GM10248 (cell line): ENCODE measurements at places on chromosomes 5 and 9.

DNA sequence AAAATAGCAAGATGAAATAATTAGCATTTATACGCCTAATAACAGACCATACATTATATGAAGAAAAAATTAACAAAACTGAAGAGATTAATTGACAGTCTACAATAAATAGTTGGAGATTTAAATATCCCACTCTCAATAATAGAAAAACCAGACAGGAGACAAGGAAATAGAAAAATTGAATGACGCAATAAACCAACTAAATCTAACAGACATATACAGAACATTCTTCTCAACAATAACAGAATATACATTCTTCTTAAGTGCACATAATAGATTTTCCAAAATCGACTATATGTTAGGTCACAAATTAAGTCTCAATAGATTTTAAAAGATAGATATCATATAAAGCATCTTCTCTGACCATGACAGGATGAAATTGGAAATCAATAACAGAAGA is 25.6 kb upstream of the RNF180 start:
- no peak for DNase-seq

- no peak for DNase-seq
Measured at GRCh38 chr5:127313379-127313778, 22.8 kb downstream of the MEGF10 start.

- DNase-seq: no peak
Measured at GRCh38 chr5:51099173-51099853, 283.9 kb upstream of the ISL1 start.

DNA sequence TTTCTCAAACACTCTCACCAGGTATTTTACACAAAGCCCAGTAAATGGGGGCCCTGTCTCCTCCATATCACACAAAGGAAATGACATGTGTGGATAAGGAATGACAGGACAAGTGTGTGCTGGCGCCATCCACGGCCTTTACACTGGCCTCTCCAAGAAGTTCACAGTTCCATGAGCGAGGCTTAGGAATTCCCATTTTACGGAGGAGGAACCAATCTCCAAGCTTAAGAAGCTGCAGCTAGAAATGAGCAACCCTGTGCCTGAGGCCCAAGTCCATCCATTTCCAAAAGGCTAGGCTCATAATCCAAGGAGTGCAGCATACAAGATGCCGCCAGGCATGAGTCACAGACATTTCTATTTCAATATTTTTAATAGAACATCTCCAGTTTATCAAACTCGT is 203.4 kb downstream of the AUH start:
- DNase-seq: no peak

DNA sequence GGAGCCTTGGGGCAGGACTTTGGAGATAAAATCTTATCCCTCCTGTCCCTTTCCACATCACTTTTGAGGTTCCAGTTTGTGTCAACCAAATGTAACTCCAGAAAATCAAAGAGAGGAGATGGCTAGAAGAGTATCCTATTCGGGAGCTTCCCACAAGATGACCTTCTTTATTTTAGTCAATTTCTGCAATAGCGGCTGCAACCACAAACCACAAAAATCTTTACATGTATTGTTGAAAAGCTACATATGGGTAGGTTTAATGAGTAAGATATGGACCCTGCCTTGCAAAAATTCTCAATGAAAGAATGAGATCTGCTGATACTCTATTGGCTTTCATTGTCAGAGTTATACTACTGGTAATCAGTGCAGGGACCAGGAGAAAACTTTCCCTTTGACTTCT is 92.2 kb upstream of the MAMDC2 start:
- DNase-seq: no peak

DNA sequence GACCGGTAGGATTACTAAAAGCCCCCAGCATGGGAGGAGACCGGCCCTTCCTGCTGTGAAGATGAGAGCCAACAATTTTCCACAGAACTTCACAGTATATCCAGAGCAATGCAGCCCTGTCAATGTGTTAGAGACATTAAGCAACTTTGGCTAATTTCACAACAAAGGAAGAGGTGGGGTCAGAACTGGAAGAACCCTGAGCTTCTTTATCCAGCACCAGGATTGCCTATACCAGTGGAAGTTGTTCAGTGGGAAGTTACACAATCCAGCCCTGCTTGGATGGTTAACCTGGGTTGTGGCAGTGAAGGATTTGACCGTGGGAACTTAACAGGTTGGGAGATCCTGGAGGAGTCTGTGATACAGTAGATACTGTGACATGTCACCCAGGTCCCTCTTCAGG is 197.0 kb downstream of the FBN2 start:
- DNase-seq: no peak

DNA sequence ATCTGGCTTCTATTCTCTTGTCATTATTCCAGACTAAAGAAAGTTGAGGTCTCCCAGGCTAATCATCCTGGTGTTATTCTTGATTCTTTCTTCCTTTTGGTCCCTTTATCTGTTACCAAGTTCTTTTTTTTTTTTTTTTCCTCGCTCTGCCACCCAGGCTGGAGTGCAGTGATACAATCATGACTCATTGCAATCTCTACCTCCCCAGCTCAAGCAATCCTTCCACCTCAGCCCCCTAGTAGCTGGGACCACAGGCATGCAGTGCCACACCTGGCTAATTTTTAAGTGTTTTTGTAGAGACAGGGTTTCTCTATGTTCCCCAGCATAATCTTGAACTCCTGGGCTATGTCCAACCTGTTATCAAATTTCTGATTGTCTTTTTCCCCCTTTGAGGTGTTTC is 126.6 kb upstream of the DHFR start:
- no peak for DNase-seq

GRCh38 chr9:124513376-124513994 is 6.3 kb upstream of the NR5A1 start:
- no peak for DNase-seq

GRCh38 chr5:88539026-88539425 is 270.4 kb upstream of the TMEM161B start:
- no peak for DNase-seq

DNA sequence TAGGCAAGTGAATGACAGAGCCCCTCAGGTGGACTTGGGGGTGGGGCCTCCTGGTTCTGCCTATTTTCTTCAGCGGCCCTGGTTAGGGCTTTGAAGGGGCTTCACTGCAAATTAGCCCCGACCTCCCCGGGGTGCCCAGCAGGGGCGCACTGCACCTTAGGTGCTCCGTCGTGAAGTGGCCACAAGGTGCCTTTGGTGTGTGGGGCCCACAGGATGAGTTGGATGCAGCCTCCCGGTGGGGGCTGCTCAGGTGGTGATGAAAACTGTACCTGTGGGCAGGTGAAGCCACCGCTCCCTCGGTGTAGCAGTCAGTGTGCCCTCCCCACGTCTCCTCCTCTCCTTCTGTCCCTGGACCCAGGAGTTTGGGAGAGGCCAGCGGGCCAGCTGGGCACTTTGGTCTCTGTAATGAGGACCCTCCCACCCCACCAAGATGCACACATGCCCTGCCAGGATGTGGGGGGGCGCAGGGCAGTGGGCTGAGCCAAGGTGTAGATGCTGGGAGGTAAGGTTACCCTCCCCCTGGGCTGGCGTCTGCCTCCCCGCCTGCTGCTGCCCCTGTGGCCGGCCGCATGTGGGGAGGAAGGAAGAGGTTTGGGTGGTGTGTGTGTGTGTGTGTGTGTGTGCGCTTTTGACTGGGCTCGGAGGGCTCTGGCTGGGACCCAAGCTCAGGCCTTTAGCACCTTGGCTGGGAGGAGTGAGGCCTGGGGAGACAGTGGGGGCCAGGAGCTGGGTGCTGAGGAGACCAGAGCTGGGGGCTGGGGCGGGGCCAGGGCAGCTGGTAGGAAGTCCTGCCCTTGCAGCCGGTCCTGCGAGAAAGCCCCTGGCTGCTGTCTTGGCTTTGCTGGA is 55.6 kb downstream of the RXRA start:
- peak; percentile 67 for DNase-seq

DNA sequence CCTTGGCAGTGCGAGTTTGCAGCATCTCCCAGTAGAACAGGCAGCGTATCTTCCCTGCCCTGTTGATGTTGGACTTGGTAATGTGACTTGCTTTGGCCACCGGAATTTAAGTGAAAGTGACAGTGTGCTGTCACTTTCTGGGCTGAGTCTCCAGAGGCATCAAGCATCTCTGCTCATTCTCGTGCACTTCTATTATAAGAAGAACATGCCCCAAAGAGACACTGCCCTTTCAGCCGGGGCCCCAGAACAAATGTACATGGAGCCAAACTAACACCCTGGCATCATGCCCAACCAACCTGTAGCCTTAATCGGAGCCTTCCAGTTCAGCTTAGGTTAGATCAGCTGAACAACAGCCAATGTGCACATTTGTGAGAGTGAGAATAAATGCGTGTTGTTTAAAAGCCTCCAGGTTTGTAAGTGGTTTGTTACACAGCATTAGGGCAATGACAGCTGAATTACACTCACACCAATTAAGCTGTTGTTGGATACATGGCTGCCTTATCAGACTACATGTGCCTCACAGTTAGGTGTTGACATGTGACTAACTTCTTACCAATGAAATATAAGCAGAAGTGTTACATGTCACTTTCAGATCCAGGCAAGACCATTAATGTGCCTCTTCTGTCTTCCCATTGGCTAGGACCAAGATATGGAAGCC is 22.1 kb upstream of the FRMD3 start:
- no peak for DNase-seq

- no peak for DNase-seq
Measured at GRCh38 chr5:7537573-7537972, 141.6 kb downstream of the ADCY2 start.

GRCh38 chr5:90297045-90297764 is 112.4 kb downstream of the CETN3 start:
- no peak for DNase-seq

GRCh38 chr5:177353093-177353492 is 1.6 kb upstream of the LMAN2 start:
- DNase-seq: no peak

DNA sequence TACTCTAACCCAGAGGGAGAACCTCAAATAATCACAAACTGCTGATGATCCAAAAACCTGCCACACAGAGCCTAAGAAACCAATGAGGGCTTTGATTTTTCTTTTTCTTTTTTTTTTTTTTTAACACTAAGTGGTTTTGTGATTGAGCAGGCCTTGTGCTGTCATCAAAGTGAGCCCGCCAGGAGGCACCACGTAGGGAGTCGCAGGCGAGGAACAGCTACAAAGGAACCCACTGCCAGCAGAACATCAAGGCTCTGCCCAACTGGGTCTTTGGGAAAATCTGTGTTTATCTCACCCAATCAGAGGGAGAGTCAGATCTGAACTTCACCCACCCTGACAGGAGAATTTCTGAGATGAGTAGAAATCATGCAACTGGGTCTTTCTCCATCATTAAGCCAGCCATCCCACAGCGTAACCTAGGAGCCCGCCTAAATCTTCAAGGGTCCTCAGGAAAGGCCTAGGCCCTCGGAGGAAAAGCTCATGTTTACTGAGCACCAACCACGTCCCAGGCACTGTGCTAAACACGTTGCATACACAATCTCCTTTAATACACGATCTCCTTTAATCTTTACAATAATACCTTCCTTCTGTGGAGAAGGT is 126.9 kb upstream of the FSTL4 start:
- no peak for DNase-seq

- peak; percentile 70 for DNase-seq
Measured at GRCh38 chr9:35675732-35676392, 2.1 kb downstream of the CA9 start.
